ENCODE measurements at places on chromosomes 2 and 18. TPM values are rescaled to one million over a fixed set of nuclear protein-coding genes. Genes with fewer than 3 reads are reported as not detected.

Gene UGT1A4
- not detected for total RNA-seq

Gene DAPL1
- total RNA-seq: not detected

DNA sequence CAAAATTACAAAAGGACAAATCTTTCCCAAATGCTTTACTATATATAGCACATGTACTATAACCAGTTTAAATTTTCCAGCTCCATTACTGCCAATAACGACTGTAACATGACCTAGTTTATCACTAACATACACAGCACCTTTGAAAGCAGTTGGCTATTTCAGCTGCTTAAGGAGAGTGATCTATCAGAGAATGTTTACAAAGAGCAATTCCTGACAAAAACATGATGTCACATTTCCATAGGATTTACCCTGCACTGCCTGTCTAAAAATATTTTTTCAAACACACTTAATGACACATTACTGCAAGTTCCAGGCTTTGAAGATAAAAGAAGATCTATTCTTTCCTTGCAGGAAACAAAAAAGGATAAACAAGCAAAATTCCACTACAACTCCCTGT lies 40.6 kb downstream of the ZNF516 start:
- no peak for DNase-seq
- H3K4me3 ChIP-seq: no peak overlapping the region
- H3K4me1 ChIP-seq: peaks cover 39% of the 10 kb centered on the region
- H3K27ac ChIP-seq: peak overlapping the region; percentile 41
- peaks cover 3% of the 10 kb centered on the region for H3K36me3 ChIP-seq

DNA sequence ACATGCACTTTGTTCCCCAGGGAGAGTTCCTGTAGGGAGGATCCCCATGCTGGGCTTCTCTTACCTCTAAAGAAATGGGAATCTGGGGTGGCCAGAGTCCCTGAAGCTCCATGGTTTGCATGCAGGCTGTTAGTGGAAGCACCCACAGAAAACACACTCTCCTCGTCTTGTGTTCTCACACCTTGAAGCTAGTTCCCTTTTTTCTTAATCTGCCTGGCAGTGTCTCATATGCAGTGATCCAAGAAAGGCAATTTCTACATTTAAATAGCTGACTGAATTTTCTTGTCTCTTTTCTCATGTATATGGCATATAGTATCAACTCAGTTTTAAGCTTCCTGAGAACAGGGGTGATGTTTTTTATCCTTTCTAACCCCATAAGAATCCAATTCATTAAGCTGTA lies 65.0 kb downstream of the LINC00305 start:
- DNase-seq: no peak
- no peaks in the 10 kb centered on the region for H3K4me1 ChIP-seq
- H3K27me3 ChIP-seq: no peaks in the 10 kb centered on the region
- no peak overlapping the region for H3K4me3 ChIP-seq
- no peaks in the 10 kb centered on the region for H3K36me3 ChIP-seq

Gene TMEFF2
- total RNA-seq: 0.54 TPM

Gene LRRTM1
- not detected for total RNA-seq

DNA sequence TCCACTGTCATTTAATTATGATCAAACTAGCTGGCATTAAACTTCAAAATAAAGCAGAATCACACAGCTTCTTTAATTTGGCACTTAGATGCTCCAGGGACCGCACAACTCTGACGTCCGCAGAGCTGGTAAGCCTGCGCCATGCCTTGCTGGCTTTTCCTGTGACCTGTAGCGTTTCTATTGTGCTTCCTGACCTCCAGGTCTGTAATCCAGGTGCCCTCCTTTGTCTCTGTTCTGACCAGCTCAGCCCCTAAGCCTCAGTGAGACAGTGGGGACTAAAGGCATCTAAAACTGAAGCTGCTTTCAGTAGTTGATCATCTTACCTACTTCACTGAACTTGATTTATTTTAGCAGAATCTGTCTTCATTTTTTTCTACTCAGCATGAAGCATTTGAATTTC lies 249.7 kb upstream of the RGPD4 start:
- no peak overlapping the region for H3K27ac ChIP-seq
- H3K4me1 ChIP-seq: no peaks in the 10 kb centered on the region
- no peaks in the 10 kb centered on the region for H3K27me3 ChIP-seq
- DNase-seq: no peak

Gene OSR1
- 14.9 TPM for total RNA-seq

DNA sequence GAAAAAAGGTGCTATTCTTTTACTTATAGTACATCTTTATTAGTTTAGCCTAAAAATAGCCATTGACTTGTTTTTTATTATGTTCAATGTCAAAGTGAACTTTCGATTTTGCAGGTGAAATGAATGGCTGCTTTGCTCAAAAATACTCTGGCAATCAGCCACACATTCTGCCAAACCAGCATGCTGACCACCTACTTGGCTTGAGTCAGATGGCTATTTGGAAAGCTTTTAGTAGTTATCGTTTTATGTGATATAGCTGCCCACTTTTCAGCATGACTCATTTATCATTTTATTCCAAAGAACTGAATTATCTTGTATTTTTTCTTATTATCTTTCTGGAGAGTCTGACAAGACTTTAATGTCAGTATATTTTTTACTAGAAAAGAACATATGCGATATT lies 1615.8 kb upstream of the TMEFF2 start:
- H3K36me3 ChIP-seq: no peaks in the 10 kb centered on the region
- DNase-seq: no peak
- no peak overlapping the region for H3K4me3 ChIP-seq
- H3K27me3 ChIP-seq: no peaks in the 10 kb centered on the region

Gene PPP1R1C
- not detected for total RNA-seq

Gene ANKRD62
- total RNA-seq: not detected

DNA sequence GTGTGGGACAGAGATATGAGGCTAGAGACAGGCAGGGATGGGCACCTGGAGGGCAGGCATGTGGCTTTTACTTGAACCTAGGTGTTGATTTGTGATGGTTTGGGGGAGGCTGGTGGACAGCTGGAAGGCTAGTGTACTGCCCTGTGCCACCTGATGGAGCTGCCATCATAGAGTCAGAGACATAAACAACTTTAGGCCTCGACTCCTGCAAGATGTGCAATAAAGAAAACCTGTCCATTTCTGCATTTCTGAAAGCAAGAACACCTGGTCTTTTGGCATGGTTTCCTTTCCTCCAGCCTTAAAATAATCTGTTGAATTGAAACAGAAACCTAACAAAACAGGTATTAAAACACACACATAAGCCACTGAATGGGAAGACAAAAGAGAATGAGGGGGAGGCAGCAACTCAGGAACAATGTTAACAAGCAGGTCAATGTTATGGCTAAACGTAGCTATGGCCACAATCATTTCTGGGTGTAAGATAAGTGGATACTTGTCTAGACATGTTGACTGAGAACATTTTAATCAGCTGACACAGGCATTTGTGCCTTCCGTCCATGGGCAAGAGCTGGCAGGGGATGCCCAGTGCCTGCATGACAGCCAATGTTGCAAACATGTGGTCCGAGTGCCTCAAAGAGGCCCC lies 87.8 kb downstream of the KCTD1 start:
- H3K27ac ChIP-seq: no peak overlapping the region
- no peak overlapping the region for H3K4me3 ChIP-seq
- no peaks in the 10 kb centered on the region for H3K4me1 ChIP-seq
- H3K27me3 ChIP-seq: no peaks in the 10 kb centered on the region
- H3K36me3 ChIP-seq: no peaks in the 10 kb centered on the region

- no peak overlapping the region for H3K4me3 ChIP-seq
- H3K4me1 ChIP-seq: no peaks in the 10 kb centered on the region
- no peak for DNase-seq
- no peaks in the 10 kb centered on the region for H3K36me3 ChIP-seq
- H3K27me3 ChIP-seq: no peaks in the 10 kb centered on the region
These were observed 32.1 kb downstream of the ATOH8 start for GRCh38 chr2:85785871-85786270.
